ENCODE measurements at places on chromosomes 3 and 15.

GRCh38 chr15:63067306-63067705 lies 24.8 kb downstream of the TPM1 start:
- no peak for DNase-seq

GRCh38 chr3:134419214-134419959 lies 45.1 kb upstream of the AMOTL2 start:
- DNase-seq = no peak

DNA sequence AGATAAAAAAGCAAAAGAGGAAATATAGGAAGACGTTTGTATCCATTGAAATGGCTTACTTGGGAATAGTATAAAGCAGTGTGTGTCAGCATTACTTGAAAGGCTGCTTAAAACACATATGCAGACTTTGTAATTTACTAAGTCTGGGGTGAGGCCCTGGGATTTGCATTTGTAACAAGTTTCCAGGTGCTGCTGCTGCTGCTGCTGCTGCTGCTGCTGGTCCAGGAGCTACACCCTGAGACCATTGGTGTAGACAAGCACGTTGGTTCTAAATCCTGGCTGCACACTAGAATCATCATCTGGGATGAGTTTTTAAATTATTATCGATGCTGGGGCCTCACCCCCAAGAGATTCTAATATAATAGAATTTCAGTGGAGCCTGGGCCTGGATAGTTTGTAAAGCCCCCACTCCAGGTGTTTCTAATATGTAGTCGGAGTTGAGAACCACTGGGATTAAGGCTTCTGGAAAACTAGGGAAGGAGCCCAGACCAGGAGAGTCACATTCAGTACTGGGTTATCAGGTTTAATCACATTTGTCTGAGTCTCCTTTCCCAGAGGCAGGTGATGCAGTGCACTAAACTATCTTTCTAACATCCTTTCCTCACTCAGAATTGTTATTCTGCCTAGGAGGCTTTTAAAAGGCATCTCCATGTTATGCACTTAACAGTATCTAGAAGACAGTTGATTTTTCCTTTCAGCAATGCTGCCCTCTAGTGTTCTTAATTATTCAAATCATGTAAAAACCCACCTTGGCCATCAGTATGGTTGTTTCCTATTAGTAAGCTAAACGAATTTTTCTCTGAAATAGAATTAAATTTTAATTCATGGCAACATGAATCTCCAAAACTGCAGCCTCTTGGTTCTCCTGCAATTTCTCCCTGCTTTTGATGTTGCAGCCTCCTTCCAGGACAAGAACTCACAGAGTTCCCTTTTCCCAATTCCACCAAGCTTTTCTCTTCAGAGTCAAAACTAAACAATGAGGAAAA lies 45.4 kb downstream of the SSR3 start:
- DNase-seq = peak; percentile 47

- peak; percentile 89 for DNase-seq
Measured at GRCh38 chr15:74635228-74635627, 19.6 kb downstream of the CLK3 start.

GRCh38 chr3:194395778-194396538 lies 3.1 kb downstream of the GP5 start:
- DNase-seq = no peak

DNA sequence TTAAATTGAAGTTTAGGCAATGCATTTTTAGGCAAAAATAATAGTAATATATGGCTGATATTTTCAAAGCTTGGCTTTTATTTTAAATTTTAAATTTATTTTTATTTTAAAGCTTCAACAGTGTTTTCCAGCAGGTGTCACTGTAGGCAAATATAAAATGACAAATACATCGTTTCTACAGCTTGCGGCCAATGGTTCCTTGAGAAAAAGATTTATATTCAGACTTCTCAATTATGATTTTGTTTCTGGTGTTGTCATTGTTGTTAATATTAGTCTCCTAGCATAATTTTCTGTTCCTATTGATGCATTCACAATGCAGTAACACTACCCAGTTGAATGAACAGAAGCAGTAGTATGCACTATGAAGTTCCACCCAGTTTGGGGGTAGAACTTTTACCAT lies 220.7 kb upstream of the DNAJC19 start:
- DNase-seq = peak; percentile 59

DNA sequence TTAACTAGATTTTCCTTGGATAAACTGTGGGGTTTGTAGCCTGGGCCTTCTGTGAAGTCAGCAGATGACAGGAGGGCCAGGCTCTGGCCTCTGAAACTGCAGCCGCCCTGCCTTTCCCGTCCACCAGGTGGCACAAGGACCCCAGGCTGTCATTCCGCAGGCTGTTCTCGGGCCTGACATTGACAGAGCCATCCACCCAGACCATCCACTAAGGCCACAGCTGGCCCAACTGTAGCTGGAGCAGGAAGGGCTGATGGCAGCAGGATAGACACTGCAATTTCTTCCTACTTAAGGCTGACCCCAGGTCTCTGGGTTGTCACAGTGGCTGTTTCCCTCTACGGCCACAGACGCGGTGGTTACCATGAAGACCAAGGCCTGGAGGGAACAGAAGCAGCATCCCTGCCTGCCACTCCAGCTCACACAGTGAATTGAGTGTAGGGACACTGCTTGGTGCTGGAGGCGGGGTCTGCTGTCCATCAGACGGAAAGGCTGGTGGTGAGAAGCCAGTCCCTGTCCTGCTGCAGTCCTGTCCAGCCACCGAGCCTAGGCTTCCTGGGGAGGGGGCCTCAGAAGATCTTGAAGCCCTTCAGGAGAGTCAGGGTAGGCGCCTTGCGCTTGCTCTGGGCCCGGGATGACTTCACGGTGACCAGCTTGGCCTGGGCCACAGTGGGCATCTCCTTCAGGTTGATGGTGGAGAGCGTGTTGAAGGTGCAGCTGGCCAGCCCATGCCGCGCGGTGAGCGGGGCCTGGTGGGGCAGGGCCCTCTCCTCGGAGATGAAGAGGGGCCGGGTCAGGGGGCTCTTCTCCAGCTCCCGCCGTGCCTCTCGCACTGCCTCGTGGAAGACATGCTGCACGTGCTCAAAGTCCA lies 9.4 kb downstream of the SLC51B start:
- peak; percentile 82 for DNase-seq

DNA sequence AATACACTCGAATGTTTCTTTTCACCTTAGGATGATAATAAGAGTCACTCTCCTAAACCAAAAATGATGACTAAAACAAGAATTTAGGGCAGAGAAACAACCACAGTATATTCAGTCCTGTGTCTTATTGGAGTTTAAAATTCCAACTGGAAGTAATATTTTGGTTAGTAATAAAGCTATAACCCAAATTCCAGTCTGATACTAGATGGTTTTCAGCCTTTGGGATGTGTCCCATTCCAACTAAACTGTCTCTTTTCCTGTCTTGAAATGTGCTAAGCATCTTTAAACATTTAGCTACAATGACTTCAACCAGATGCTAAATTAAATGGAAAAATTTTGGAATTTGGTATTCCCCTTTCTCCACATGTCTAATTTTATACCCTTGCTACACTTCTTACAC lies 510.0 kb downstream of the ROBO1 start:
- DNase-seq = no peak

DNA sequence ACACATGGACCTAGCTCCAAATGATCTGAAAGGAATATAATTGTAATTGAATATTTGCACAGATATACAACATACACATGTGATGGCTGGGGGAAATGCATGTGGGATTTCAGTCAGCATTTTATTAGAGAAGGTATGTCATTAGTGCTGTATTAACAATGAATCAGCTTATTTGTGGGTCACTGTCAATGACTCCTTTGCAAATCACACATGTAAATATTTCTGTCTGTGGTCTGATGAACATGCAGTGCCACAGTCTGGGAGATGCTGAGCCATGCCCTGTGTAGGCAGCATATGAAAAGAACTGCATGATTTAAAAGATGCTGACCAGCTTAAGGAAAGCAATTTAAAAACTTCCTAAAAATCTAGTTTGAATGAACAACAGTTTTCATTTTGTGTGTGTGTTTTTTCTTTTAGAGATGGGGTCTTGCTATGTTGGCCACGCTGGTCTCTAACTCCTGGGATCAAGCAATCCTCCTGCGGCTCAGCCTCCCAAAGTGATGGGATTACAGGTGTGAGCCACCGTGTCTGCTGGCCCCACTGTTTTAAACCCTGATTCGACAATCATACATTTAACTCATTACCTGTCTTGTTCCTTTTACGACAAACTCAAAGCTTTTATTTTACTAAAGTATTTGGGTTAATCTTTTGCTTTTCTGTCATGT lies 803 bp upstream of the B3GNT5 start:
- no peak for DNase-seq

GRCh38 chr3:115082260-115082659 lies 64.8 kb downstream of the ZBTB20 start:
- DNase-seq = no peak

- no peak for DNase-seq
Measured at GRCh38 chr15:95653361-95653805, 677.1 kb upstream of the NR2F2 start.

- DNase-seq = no peak
Measured at GRCh38 chr3:108713009-108713516, 44.1 kb downstream of the RETNLB start.

GRCh38 chr3:33426630-33427317 lies 13.4 kb downstream of the UBP1 start:
- DNase-seq = peak; percentile 41

DNA sequence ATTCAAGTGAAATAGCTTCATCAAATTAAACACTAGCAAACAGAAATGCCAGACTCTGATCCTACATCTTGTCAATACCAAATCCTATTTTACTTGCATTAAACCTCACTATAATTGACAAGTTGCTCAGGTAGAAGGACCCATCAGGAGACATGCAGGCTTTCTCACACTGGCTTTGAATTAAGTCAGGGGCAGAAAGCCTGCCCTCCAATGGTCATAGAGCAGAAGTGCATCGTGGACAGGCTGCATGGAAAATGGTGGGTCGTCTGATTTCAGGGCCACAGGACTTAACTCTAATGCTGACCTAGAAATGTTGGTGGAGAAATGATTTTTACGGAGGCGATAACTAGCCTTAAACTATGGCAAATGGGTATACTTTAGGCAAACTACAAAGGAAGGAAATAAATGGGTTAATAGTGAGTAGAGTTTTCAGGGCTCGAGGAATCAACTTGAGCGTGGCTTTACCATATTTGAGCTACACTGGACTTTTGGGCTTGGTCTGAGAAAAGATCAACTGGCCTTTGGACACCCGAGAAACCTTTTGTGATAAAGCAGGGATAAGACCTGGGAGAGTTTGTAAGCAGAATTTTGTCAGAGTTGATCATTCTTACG lies 283.9 kb downstream of the GRM7 start:
- DNase-seq = peak; percentile 8
